ENCODE measurements at places on chromosomes 11 and 22.

DNA sequence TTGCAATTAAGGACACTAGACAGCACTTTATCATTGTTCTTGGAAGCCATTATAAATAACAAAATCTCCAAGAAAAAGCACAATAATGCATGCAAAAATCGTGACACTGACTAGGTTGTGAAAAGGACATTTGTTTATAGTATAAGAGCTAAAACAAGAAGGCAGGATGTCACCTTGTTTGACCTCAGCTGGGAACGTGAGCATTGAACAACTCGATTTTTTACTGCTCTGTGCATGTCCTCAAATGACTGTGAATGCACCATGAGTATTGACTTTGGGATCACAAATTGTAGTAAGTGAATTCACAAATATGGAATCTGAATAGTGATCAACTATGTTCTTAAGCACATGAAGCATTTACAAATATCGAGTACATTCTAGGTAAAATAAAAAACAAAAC, 35.3 kb upstream of the ARHGAP20 start:
- no peak for DNase-seq

DNA sequence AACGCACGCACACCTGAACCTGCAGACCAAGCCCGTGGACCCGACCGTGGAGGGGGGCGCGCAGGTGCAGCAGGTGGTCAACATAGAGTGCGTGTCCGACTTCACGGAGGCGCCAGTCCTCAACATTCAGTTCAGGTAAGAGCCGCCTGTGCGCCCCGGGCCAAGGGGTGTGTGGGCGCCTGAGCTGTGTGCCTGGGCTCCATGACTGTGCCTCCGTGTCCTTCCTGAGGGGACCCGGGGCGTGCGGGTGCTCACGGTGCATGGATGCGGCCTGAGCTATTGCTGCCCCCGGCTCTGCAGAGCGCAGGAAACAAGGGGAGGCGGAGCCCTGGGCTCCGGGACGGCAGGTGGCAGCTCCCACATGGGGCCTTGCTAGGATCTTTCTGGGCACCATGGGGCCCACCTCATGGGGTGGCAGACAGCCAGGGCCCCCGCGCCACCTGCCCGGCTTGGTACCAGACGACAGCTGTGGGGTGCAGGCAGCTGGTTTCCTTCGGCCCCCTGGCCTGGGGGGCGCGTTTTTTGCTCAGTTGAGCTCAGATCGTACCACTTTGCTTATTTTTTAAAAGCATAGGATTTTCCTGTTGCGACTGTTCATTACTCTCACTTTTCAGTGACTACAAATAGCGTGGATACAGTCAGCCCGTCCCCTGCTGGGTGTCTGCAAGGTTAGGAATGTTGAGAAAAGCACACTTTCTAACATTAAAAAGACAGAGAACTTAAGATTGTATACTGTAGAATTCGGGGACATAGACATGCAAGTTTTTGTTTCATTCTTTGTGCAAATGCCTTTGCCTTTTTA, 28.3 kb downstream of the MUC6 start:
- no peak for DNase-seq

- no peak for DNase-seq
Observed at GRCh38 chr22:44666207-44666585, 35.8 kb upstream of the PRR5 start.

DNA sequence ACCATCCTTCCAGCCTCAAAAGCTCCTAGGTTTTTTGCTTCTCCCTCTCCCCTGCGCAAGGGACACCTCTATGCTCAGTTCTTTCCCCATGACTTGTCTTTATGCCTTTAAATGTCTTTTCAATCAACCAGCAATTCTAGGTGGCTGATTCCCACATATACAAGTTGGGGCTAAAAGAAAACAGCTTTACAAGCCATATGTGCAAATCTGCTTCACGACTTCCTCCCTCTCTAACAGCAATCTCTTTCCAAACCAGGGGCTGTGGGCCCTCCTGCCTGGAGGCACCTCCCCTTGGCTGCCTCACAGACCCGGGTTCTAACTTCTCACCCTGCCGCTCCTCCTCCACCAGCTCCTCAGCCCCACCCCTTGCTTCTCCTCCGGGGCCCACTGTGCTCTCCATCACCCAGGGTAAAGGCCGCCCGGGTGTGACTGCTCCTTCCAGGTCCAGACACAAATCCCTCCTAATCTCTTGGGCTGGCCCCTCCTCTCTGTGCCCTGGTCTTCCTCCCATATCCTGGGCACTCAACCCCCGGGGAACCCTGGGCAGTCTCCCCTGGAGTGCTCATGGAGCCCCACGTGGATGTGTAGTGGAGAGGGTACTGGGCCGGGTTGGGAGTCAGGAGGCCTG, 14.1 kb downstream of the TMPRSS13 start:
- no peak for DNase-seq

GRCh38 chr22:45541382-45541979, 38.8 kb downstream of the FBLN1 start:
- DNase-seq, result no peak

GRCh38 chr22:26416256-26416655, 12.8 kb upstream of the ASPHD2 start:
- no peak for DNase-seq

- DNase-seq, result no peak
Observed at GRCh38 chr11:80414181-80415165, 973.6 kb upstream of the TENM4 start.

- no peak for DNase-seq
Observed at GRCh38 chr22:16845465-16845864, 20.3 kb upstream of the XKR3 start.

- DNase-seq, result no peak
Observed at GRCh38 chr11:6747097-6747668, 24.6 kb downstream of the OR2AG2 start.

- DNase-seq, result no peak
Observed at GRCh38 chr11:693415-693831, 1.6 kb downstream of the DEAF1 start.

DNA sequence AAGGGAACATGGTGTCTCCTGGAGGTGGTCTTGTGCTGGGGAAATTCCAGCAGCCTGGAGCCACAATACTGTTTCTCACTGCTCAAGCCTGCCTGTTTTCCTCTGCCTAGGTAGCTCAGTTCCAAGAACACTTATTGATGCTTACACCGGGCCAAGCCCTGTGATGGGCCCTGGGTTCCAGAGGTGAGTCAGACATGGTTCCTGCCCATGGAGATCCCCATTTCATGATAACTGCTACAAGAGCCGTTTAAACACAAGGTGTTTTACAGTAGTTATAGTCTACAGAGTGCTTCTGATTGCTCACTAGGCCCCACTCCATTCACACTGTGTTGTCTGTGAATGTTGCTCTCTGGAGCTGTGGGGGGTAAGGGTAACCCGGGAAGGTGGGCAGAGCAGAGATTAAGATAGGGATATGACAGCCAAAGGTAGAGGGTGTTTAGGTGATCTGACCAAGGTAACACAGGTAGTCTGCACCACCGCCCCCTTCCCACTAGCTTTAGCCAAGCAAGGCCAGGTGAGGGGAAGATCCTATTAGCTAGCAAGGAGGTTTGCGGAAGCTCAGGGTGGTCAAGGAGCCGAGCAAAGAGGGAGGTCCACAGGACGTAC, 696 bp upstream of the MICAL2 start:
- no peak for DNase-seq

GRCh38 chr11:131824771-131825170, 454.4 kb downstream of the NTM start:
- DNase-seq, result no peak

- DNase-seq, result no peak
Observed at GRCh38 chr11:31932879-31933278, 121.8 kb upstream of the PAX6 start.

DNA sequence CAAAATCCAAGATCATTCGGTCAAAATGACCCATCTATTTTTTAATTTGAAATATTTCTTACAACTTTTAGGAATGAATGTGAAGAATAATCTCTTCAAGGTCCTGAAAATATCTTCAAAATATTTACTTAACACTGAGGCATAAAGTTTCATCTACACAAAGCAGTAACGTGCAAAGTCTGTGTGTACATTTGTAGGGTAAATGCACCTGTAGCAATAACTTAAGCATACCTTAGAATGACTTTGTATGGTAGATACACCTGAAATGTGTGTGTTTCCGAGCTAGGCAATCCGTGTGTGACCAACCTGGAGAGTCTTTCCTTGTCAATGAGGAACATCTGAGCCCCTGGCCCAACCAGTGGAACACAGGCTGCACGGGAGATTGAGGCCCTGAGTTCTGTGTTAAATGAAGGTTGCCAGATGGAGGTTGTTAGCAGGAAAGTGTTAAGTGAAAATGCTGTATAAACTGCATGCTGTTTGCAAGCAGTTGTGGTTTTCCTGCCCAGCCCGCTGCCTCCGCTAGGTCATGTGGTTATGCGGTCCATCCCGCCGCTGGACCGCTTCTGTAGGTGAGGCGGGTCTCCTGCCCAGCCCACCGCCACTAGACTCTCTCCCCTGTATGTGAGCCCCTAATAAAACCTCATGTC, 7.6 kb upstream of the CTR9 start:
- DNase-seq, result no peak

DNA sequence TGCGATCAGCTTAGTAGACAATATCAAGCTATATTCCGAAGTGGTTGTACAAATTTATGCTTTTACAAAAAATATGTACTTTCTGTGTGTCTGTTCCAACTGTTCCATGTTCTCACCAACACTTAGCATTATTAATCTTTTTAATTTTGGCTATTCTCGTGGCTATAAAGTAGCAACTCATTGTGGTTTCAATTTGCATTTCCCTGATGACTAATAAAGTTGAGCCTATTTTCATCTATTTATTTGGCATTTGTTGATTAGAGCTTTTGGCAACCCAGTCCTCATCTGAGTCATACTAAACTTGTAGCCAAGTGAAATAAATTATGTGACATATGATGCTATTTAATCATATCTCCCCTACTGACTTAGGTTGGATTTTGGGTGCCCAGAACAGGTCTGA, 115.9 kb downstream of the FBXO7 start:
- no peak for DNase-seq

DNA sequence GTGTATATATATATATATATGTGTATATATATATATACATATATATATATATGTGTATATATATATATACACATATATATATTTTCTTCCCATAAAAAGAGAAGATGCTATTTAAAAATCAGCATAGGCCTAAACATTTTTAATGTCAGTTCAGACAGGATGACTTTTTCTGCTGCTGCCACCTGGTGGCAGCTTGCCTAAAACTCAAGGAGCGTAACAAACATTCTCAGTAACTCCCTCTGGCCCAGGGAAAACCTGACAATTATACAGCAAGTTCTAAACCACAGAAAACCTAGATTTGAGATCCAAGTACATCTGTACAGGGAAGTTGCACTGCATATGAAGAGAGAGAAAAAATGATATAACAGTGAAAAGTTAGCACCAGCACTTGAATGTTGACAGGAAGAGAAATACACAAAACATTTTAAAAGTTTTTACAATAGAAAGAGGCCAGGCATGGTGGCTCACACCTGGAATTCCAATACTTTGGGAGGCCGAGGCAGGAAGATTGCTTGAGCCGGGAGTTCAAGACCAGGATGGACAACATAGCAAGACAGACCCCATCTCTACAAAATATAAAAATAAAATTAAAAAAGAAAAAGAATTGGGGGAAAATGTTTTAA, 16.6 kb downstream of the OR8A1 start:
- no peak for DNase-seq

- no peak for DNase-seq
Observed at GRCh38 chr22:29457730-29458129, 19.3 kb downstream of the RFPL1 start.
